ENCODE measurements at places on chromosomes 3 and 15.

DNA sequence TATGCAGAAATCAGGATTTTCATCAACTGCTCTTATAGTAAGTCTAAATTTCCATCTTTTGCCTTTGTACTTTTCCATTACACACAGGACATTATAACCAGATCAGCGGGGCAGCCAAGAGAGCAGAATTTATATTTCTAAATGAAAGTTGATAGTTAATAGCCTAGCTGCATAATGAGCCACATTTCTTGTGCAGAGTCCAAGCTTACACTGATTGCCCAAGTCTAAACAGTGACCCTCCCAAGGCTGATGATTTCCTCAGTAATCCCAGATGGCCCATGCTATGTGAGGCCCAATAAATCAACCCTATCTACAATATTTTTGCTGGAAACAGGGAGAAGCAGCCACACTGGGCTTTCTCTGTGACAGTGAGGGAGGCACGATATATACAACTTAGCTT is 475.8 kb upstream of the KCNMB2 start:
- DNase-seq, result peak; percentile 94

DNA sequence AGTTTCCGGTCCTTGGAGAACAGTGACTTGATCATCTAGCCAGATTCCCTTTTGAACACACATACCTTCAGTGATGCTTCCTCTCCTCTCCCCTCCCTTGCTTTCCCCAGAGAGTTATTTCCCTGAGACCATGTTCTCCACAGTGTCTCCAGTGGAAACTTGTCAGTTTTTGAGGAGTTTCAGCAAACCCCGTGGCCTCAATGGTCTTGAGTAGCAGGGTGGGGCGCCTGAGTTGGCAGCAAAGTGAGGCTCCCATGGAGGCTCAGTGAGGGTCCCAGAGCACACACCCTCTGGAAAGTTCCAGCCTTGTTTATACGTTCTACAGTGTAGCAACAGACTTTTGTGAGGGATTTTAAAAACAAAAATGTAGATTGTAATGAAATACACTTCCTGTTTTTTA is 135.1 kb downstream of the LRRC28 start:
- DNase-seq, result no peak

GRCh38 chr15:88465633-88466224 is 1.5 kb downstream of the MRPL46 start:
- DNase-seq, result no peak

- DNase-seq, result no peak
These were observed 100.3 kb downstream of the MYLK start for GRCh38 chr3:123783811-123784210.

GRCh38 chr3:121490161-121490560 is 55.6 kb downstream of the POLQ start:
- no peak for DNase-seq

GRCh38 chr3:35596335-35596995 is 42.9 kb upstream of the ARPP21 start:
- no peak for DNase-seq

- DNase-seq, result peak; percentile 15
These were observed 103.9 kb downstream of the ISL2 start for GRCh38 chr15:76440441-76440840.

- DNase-seq, result no peak
These were observed 39.7 kb downstream of the SENP2 start for GRCh38 chr3:185625784-185626183.

GRCh38 chr15:66854012-66854965 is 152.3 kb downstream of the SMAD6 start:
- no peak for DNase-seq

- no peak for DNase-seq
These were observed 147.0 kb downstream of the PDE8A start for GRCh38 chr15:85128621-85129020.

Measured in right lung (tissue), 10 donors.